ENCODE measurements at places on chromosomes 13 and 19.

DNA sequence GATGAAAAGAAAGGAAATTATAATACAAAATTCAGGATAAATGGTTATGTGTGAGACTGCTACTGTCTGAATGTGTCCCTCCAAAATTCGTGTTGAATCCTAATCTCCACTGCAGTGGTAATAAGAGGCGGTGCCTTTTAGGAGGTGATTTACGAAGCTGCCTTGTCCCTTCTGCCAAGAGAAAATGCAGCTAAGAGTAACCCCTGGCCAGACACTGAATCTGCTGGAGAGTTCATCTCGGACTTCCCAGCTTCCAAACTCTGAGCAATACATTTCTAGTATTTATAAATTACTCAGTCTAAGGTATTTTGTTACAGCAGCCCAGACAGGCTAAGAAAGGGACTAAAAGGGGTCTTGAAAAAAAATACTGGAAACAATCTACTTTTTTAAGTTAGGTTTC is 152.6 kb downstream of the KLF12 start:
- no peak for DNase-seq

DNA sequence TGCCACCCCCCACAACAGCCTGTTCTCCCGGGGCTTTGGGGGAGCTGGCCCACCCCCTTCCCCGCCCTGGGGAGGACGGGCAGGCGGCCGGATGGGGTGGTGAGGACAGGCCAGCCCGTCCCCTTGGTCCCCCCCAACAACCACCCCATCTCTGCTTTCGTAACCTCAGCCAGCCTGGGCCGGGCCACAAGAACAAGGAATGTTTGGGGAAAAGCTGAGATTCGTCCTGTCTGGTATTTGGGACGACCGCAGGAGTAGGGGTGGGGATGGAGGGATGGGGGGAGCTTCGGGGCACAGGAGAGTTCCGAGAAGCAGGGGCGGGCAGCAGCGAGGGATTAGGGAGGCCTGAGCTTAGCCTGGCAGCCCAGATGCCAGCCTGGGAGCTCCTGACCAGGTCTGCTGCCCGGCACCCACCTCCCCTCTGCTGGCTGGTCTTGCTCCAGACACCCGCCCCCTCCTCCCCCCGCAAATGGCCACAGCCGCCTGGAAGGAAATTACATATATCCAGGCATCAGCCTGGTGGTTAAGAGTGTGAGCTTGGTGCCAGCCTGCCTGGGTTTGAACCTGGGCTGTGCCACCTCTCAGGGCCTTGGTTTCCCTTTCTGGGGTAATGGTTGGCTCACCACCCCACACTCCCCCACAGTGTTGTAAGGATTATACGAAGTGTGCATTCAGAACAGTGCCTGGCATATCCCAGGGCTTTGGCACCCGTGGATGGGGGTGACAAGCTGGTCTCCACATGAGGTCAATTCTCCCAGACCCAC is at the start of gene PODNL1:
PODNL1 (minus strand) TSS at position 117 of the 764 bp plus-strand sequence. CDS start 236 bp downstream, outside the sequence.
- no peak for DNase-seq

DNA sequence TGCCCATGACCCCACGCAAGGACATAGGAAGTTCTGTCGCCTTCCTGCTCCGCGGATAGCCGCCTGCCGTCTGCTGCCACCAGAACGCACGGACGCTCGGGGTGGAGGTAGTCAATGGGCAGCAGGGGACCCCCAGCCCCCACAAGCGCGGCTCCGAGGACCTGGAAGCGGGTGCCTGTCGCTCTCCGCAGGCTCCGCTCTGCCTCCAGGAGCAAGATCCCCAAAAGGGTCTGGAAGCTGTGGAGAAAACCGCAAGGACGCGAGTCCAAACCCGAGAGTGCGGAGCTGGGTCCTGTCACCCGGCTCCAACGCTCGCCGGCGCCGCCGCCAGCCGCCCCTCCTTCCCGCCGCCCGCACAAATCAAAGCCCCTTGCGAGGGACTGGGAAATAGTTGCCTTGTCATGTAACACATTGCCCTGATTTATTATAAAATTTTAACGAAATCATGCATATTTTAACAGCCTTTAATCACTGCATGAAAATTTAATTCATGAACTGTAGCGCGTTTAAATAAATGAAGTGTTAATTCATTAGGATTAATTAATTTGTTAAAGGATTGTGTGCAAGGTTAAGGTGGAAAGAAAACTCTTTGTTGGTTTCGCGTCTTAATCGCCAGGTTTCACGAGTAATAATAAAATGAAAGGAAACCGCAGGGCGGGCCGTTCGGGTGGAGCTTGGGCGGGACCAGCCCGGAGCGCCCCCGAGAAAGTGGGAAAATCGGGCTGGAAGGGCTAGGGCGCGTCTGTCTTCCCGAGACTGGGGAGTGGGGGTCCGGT is 5.5 kb upstream of the POU4F1 start:
- no peak for DNase-seq

DNA sequence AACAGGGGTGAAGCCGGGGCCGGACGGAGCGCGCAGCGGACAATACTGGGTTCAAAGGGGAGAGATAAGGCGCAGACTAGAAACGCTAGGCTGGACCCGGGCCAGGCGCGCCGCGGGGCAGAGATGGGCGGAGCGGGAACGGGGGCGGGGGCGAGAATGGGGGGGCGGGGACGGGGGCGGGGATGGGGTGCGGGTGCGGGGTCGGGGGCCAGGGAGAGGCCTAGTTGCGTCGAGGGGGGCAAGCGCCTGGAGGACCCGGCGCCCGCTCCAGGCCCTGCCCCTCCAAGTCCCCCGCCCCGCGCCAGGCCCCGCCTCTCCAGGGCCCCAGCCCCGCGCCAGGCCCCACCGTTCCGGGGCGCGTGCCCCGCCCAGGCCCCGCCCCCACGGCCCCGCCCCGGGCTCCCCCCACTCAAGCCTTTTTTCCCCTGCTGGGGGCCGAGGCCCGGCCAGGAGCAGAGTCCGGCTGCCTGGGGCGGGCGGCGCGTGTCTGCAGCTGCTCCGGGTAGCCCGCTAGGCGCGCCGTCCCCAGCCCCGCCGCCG is at the start of gene CERS4:
CERS4 (plus strand) TSS at position 449 of the 540 bp plus-strand sequence. CDS start 41,707 bp downstream, outside the sequence.
- DNase-seq, result no peak

GRCh38 chr13:110271313-110271712 is 35.6 kb downstream of the COL4A1 start:
- no peak for DNase-seq

GRCh38 chr13:102901615-102902305 is 55.9 kb downstream of the ERCC5 start:
- no peak for DNase-seq

GRCh38 chr13:67806796-67807195 is 576.7 kb upstream of the PCDH9 start:
- DNase-seq, result no peak

DNA sequence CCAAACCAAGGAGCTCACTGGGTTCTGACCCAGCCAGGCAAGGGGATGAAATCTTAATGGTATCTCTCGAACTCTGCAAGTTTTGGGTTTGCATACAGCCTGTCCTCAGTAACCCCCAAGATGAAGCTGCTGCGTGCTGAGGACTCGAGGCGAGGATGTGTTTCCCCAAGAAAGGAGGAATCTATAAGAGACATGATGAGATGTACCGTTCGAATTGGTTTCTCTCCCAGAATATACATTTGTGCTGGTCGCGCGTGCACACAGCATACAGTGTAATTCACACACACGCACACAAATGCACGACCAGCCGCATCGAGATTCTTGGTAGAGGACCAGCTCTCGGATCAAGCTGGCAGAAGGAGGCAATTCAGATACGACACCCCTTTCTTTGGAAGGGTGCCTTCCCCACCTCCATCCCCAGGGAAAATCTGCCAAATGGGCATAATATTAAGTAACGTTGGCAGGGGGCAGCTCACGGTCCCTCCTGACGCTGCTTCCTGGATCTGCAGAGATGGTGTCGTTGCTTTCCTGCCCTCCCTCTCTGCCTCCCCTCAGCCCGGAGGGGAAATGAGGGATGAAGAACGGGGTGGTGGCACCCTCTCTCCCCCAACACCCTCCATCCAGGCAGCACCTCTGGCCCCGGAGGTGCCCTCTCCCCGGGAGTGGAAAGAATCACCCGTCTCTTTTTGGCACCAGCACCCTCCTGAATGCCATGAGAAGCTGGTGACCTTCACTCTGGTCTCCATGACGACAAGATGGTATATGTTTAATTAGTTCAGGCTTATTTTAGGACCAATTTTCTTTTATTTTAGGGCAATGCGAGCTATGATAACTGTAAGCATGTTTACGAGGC is 310.2 kb downstream of the ZNF536 start:
- no peak for DNase-seq

DNA sequence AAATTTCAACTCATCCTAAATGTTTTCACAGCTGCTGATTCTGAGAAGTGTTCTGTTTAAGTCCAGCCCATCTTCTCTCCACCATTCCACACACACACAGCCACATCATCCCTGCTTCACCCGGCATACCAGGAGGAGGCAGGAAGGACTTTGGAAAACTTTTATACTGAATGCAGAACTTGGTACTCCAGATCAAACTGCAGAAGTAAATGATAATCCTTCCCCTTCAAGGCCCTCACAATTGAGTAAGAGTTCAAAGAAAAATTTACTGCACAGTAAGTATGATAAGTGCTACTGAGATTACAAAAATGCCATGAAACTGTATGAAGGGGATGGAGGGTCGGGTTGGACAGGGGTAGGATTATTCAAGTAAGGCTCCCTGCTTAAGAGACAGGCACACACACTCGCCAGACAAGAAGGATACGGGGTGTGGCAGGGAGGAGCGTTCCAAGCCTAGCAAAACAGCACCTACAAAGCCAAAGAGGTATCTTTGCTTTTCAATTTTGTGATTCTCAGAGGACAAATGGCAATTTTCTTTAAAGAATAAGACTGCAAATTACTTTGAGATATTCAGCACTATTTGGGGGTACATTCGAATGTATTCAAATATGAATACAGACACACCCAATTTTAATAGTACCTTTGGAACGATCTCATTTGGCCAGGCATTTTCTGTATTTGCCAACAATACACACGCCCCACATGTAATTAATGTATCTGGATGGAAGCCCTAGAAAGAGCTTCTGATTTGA is 2.5 kb downstream of the USP12 start:
- no peak for DNase-seq

DNA sequence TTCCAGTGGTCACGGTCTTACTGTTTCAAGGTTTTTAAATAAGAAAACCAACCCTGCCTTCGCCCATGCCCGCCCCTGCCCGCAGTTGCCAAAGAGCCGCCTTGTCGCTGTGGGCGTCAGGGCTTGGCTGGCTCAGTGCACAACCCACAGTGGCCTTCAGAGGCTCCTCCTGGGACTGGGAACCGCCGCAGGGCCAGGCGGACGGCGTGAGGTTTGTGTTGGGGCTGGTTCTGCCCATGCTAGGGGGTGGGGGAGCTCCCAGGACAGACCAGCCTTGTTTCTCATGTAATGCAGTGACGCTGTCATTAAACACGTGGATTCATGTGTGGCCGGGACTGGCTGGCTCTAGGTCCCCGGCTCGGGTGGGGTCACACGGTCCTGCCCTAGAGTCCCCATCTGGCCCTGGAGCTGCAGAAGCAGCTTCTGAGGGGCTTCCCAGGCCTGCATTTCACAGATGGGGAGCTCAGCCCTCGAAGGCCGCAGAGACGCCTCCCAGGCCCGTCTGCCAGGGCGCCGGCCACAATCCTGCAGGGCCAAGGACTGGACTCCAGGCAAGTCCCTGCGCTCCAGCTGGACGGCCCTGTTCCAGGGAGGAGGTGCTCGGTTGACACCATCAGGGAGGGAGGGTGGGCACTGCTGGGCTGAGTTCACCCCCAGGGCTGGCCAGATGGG is 2.4 kb upstream of the TEKTIP1 start:
- no peak for DNase-seq

GRCh38 chr19:46717716-46718143 is 816 bp upstream of the PRKD2 start:
- DNase-seq, result no peak

DNA sequence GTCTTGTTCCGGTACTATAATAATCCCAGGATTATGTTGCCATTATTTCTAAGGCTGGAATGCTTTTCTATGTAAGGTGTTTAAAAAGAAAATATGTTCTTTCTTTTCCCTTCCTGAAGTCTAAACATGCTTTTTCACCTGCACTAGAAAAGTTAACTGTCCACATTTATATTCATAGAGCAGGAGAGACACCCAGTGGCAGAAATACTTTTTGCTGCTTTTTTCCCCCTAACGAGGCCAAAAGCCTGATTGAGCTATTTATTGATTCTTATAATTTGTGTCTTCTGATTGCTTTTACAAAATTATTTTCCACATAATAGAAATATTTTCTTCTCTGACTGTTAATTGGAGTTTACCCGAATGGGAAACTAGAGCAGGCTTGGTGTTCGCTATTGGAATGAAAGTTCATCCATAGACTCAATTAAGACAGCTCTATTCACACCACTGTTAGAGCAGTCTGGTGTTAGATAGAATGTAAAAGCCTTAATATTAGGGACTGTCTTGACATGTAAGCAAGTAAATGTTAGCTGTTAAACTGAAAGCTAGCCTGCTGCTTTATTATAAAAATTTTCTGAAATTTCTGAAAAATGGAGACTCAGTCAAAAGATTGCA is 15.8 kb downstream of the GPR180 start:
- no peak for DNase-seq

GRCh38 chr13:32622827-32623226 is 36.6 kb downstream of the PDS5B start:
- no peak for DNase-seq

- no peak for DNase-seq
These were observed 10.6 kb upstream of the FFAR2 start for GRCh38 chr19:35437406-35437951.

DNA sequence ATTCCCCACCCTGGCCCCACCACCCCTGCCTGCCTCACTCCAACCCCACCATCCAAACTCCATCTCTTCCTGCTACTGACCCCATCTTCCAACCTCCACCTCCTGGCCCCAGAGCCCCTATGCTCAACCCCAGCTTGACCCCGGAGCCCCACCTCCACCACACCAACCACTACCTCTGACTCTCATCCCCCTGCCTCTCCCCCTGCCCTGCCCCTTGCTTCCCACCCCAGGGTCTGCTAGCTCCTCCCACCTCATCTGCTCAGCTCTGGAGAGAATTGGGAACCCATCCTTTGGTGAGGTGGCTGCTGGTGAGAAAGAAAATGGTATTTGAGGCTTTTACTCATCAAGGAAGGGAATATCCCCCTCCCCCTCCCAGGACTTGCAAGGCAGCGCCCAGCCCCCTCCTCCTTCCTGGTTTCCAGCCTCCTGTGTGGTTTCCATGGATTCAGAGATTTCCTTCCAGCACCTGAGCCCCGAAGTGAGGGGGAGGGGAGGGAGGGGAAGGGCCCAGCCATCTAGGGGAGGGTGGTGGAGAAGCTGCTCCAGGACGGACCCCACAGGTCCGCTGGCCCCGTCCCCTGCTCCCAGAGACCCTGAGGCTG is 11.4 kb upstream of the PEPD start:
- no peak for DNase-seq

GRCh38 chr19:30722761-30723160 is 350.6 kb downstream of the ZNF536 start:
- DNase-seq, result no peak

DNA sequence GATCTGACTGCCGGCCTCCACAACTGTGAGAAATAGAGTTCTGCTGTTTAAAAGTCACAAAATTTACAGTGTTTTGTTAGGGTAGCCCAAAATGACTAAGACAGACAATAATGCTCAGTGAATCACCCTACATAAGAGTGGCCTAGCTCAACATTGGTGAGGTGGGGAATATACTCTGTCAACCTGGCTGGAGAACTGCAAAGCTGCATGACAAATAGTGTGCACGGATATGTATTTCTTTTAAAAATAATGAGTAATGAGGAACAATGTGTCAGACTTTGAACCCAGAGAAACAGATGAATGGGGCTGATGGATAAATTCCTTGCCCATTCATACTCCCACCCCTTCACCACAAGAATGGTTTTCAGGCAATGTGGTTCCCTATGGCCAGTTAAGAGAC is 372.4 kb downstream of the SUCLA2 start:
- no peak for DNase-seq

- no peak for DNase-seq
These were observed 5.2 kb upstream of the BCAT2 start for GRCh38 chr19:48815870-48816501.

GRCh38 chr19:40267601-40267997 is 17.5 kb downstream of the AKT2 start:
- no peak for DNase-seq
